ENCODE measurements at places on chromosomes 1 and 21. TPM values are rescaled to one million over a fixed set of nuclear protein-coding genes. Genes with fewer than 3 reads are reported as not detected.

The OR2L8 gene
- total RNA-seq, result not detected

The URB2 gene
- 13.5 TPM for total RNA-seq

The HCRTR1 gene
- not detected for total RNA-seq

The HTR1D gene
- 2.0 TPM for total RNA-seq

The ZNF593 gene
- 73.8 TPM for total RNA-seq

The CD1E gene
- total RNA-seq, result not detected

The KCNJ9 gene
- total RNA-seq, result not detected

The OR2L13 gene
- total RNA-seq, result not detected

The CELA3A gene
- not detected for total RNA-seq

DNA sequence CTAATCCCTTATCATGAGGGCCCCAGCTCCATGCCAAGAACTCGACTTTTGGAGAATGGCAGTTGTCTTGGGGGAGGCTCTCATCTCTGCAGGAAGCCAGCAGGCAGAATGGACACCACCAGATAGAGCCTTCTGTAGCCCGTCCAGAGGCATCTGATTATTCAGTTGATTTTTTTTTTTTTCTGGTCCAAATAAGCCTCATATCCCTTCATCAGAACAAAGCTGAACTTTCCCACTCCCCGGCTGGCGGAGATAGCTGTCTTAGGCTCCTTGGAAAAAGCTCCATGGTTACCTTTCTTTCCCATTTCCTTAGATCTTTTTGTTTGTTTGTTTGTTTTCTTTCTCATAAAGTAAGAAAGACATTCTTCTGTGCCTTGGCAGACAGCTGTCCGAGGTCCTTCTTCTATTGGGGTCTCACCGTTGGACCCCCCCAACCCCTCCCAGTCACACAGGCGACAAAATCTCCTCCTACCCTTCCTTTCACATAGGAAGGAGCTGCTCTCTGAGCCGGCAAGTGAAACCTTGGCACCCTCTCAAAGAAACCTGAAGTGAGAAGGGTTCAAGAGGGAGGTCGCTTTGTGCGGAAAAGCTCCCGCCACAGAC, 278.5 kb downstream of the RPS6KC1 start:
- DNase-seq, result no peak

- no peak for DNase-seq
Measured at GRCh38 chr1:109984190-109984455, 442 bp upstream of the AHCYL1 start.

DNA sequence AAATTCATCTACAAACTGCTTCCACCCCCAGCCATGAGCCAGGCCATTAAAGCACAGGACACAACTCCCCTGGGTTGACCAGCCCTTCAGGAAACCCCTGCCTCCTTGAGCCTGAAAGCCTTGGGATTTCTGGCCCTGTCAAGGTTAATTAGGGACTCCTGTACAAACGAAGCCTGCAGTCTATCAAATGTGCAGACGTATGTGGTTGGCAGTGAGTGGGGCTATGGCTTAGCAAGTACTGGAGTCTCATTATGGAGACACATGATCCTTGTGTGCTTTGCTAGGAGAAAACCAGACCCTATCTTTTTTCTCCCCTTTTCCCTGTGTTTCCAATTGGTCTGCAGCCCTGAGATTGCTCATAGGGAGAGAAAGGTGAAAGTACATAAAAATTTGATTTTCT, 588.3 kb upstream of the USP24 start:
- no peak for DNase-seq

GRCh38 chr1:99749504-99750347, 16.7 kb downstream of the FRRS1 start:
- no peak for DNase-seq

DNA sequence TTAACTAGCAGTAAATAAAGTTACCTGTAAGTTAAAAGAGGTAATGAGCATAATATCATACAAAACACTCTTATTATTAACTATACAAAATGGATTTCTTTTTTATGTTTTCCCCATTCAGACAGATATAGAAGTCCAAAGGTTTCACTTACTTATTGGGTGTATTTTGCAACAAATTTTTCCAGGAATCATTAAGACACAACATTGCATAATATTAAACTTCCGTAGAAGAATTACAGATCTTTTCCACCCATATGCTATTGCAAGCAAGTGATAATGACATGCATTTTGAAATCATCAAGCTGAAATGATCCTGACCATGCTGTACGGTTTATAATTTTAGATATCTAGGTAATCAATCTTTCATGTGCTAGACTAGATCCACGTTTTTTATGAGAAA, 957.0 kb downstream of the NCAM2 start:
- DNase-seq, result no peak

DNA sequence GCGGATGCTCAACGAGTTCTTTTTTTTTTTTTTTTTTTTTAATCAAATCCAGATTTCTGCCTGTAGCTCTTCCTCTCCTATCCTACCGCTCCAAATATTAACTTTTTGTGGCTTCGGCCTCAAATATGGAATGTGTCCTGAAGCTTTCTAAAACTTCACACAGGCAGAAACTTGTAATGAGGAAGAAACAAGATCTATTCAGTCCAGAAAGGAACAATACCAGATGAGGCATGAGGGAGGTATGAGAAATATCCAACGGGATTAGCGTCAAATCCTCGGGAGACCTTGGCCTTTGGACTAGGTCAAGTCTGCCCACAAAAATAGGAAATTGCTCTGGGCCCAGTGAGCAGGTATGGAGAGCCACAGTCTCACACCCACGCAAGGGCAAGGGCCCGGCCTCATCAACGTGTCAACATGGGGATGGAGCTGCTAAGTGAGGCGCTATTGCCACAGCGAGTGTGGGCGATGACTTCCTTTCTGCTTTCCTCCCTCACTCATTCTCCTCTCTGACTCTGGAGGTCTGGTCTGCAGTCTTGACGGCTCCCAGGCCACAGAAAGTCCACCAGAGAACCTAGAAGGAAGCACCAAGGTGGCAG, 66.6 kb downstream of the BCAR3 start:
- DNase-seq, result no peak

DNA sequence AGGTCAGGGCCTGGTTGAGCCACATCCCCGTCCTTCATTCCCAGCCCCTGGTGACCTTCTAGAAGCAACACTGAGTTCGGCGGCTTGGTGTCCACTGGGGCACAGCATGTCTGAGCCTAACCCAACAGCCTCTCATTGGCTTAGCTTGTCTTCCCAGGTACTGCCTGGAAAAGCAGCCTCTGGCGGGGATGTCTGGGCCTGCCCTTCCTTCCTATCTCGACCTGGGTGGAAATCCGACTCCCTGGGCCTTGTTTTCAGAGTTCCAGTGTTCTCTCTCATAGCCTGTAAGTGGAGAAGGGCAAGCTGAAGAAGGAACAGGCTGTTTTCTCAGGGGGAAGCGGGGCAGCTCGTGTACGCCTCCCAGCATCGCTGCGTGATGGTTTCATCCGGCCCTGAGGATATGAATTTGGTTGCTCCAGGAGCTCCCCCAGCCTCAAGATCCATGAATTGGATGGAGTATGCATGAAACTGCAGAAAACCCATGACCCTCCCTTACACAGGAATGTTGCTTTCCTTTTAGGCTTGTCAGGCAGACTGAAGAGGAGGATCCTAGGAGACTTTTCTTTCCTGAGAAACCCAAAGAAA, 116.5 kb upstream of the IRF2BP2 start:
- DNase-seq, result no peak

- DNase-seq, result no peak
Measured at GRCh38 chr1:65063025-65063424, 85.0 kb upstream of the AK4 start.

DNA sequence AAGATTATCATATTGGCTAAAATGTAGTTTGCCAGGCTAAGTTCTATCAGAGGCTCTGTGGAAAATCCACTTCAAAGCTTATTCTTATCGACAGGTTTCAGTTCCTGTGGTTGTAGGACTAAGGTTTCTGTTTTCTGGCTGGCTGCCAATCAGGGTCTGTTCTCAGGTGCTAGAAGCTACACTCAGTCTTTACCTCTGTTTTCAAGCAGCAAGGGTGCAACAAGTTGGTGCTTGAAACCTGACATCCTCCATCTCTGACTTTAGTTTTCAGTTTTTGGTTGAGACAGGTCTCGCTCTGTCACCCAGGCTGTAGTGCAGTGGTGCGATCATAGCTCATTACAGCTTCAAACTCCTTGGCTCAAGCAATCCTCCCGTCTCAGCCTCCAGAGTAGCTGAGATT, 15.3 kb upstream of the TMCO2 start:
- no peak for DNase-seq

DNA sequence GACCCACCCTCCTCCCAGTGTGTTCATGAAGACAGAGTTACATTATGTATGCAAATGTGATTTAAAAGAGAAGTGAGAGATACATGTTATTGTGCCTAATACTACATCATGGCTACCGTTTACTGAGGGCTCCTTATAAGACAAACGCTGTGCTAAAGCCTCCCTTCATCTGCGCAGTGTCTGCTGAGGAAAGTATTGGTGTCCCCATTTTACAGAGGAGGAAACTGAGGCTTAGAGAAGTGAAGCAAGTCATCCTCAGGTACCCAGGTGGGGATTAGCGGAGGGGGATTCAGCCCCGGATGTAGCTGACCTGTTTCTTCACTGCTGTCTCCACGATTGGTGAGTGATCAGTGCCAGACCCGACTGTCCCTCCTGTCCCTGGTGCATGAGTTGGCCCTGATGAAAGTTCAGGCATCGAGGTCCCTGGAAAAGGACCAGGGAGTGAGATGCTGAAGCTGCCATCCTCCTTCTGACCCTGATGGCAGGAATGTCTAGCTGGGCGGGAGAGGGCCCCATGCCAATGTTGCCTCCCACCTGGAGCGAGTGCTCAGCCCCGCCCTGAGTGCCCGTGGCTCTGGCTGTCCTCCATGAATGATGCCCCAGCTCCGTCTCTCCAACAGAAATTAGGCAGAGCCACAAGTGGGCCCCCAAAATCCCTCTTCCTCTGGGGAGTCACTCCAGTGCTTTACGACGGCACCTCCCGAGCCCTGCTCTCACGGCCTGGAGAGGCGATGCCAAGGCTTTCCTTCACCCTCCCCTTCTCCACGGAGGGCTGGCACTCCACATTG, 204.7 kb downstream of the KAZN start:
- DNase-seq, result no peak

DNA sequence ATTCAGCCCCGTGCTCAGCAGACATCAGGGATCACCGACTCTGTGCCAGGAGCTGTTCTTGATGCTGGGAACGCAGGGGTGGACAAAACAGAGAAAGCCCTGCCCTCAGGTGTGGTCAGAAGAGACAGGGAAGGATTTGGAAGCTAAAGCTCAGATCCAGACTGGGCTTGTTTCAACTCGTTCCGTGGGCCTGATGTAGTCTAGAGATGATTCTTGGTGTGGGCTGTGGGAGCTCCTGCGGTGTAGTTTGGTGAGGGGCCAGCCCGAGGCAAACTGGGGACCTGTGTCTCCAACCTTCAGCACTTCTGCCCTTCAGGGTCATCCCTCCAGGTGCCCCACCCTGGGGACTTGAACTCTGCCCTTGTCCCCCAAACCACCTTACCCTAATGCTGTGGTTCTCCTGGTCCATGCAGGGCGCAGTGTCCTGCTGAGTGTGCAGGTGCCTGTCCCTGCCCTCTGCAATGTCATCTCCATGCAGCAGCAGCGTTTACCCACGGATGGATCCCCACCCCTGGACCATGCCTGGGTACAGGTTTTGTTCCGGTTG, 17.3 kb upstream of the ABCG1 start:
- DNase-seq, result no peak

- DNase-seq, result no peak
Measured at GRCh38 chr1:102588536-102588935, 519.8 kb downstream of the COL11A1 start.

GRCh38 chr1:93708734-93709481, 27.3 kb upstream of the BCAR3 start:
- no peak for DNase-seq

DNA sequence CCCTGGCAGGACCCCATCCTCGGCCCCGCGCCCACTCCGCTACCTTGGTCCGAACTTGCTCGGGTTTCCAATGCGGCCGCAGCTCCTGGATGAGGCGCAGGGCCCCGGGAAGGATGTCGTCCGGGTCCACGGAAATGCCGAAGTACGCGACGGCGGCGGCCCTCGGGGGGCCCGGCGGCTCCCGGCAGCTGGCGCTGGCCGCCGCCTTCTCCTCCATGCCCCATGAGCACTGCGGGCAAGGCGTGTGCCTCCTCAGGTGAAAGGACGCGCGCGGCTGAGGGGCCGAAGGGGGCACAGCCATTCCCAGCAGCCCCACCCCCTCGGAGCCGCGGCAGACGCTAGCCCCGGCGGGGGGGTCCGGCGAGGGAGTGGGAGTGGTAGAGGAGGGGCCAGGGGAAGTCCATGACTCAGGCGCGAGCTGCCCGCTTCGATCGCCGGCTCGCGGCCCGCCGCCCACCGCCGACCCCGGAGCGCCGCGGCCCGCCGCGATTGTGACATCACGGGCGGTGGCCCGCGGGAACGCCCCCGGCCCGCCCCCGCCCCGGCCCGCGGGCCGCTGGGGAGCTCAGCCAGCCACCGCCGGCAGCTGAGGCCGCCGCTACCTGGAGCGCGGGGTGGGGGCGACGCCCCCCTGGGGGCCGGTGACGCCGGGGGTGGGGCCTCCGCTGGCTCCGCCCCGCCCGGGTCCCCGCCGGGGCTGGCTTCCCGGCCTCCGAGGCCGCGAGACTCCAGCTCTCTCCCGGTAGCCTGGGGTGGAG, at the start of gene ETNK2:
Gene ETNK2, minus strand, starts transcription at position 493 of the 758 bp plus-strand sequence. Its CDS starts 192 bp downstream, at position 301.
- no peak for DNase-seq

- no peak for DNase-seq
Measured at GRCh38 chr1:85611425-85611824, 30.9 kb downstream of the CCN1 start.

- DNase-seq, result no peak
Measured at GRCh38 chr1:167250482-167250881, 29.8 kb downstream of the POU2F1 start.
